DMS153 (cell line): ENCODE measurements at places on chromosomes 3 and 15.

GRCh38 chr15:74835312-74835823, 7.6 kb downstream of the ULK3 start:
- no peak for DNase-seq

- no peak for DNase-seq
Observed at GRCh38 chr3:39415983-39416382, 9.5 kb downstream of the RPSA start.

DNA sequence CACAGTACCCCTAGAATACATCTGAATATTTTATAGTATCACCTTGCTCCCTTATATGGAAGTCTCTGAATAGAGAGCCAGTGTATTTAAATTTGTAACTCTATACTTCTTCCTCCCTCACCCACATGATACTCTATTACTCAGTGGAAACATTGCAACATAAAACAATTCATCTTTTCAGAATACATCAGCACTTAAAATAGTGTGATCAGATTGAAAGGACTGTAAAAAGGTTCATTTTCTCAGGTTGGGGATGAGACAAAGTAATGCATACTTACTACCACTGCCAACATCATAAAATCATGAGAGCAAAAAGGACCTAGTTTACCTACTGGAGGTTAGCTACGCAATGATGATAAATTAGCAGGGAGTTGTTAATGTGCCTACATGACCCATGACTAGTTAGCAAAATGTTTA, 13.8 kb upstream of the THRB start:
- peak; percentile 12 for DNase-seq

GRCh38 chr3:86828751-86829150, 162.2 kb downstream of the VGLL3 start:
- DNase-seq, result no peak

DNA sequence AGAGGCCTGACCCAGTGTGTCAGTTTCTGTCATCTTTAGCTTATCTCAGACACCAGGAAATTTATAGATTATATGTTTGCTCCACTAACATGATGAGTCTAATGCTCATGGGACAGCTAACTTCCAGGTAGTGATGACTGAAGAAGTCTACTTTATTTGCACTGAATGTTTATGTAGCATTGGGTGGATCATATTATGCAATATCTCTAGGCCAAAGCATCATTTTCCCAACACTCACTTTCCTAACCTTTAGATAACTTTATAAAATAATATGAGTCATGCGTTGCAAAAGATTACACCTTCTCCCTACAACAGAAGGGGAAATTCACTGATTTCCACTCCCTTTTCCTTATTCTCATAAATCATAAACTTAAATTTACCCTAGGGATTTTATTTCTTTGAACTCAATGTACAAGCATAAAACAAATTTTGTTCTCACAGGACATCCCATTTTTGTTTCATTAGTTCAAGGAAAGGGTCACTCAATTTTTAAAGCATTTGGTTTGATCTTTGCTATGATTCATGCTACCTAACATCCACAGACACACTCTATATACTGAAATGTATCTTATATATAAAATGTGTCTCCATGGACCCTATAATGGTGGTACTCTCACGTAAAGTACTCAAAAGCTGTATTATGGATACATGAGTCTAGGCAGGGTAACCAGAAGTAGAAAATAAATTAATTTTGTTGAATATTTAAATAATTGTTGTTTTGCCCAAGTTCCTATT, 225.2 kb downstream of the WDR72 start:
- no peak for DNase-seq

DNA sequence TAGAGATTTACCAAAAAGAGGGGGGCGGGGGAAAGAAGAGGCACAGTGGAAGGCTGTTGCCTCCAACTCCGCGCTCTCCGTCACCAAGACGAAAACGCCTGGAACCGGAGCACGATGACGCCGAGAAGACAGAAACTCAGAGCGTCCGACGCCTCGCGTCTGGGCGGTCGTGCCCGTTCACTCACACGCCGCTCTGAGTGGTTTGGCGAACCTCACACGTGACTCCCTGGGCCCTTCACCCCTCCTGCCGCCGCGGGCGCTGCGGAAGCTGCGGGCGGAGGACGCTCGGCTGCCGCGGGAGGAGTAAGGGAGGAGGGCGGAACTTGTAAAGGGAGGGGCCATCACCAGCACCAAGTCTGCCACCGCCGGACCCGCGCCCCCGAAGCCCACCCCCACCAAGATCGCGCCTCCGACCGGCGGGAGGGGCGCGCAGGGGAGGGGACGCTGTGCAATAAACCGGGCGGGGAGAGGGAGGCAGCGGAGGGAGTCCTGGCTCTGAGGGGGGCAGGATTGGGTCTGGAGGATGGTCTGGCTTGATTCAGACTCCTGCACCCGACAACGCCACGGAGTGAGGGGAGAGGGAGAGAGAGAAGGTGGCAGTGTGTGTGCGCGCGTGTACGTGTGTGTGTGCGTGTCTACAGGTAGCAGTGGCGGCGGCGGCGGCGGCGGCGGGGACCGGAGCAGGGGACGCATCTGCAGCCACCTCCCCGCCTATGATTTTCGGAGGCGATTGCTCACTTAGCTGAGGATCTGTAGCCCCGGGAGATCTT, 1.9 kb upstream of the NLGN1 start:
- DNase-seq, result peak; percentile 92

GRCh38 chr3:127547761-127548605, 42.5 kb downstream of the TPRA1 start:
- DNase-seq, result peak; percentile 65

DNA sequence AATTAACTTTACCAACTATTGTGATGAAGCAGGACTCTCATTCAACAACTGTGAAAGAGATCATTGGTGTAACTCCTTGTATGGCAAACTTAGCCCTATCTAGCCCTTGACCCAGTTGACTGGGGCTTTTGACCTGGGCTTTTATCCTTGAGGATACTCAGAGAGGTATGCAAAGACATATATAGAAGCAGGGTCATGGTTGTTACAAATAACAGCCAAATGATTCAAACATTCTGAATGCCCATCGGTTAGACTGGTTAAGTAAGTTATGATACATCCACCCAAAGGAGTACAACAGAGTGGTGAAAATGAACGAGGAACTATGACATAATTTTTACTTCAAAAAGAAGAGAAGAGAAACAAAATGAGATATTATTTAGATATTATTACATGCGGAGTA, 38.2 kb upstream of the ALDH1A3 start:
- DNase-seq, result no peak

DNA sequence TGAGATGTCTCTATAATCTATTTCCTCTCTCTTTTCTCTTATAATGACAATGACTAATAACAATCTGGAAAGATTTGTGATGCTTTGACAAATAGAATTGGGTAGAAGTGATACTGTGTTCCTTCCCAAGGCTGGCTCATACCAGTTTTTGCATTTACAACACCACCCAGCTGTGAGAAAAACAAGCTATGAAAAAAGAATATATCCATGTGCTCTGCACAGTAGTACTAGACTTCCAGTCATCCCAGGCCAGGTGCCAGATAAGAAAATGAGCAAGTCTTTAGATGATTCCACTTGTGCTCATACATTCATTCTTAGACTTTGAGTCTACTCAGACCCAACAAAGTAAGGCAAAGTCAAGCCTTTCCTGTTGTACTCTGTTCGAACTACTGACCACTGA, 350.2 kb upstream of the POU1F1 start:
- no peak for DNase-seq

- no peak for DNase-seq
Observed at GRCh38 chr3:189806171-189806951, 175.2 kb downstream of the TP63 start.

- no peak for DNase-seq
Observed at GRCh38 chr3:72452745-72453144, 395.5 kb downstream of the SHQ1 start.

DNA sequence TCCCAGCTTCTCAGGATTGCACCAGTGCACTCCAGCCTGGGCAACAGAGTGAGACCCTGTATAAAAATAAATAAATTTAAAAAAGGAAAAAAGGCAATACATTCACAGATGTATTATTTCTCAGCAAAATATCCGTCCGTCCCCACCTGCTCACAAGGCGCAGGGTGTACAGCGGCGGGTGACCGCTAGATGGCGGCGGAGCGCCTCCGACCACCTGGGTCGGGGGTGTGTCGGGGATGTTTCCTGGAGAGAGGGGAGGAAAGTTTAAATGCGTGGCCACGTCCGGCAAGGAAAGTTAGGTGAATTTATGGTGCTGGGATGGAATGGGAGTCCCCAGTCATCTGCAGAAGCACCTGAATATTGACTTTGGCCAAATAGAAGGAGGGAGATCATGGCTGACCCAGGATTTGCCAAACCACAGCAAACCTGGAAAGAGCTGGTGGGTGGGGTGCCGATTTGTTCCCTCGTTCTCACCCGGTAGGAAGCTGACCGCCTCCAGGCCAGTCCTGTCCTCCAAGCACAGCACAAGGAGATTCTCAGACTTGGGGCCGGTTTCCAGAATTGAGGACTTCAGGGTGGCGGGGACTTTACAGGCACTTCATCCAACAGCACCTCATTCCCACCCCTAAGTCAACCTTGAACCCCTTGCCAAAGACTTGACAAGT, 88.3 kb downstream of the TMEM266 start:
- no peak for DNase-seq

DNA sequence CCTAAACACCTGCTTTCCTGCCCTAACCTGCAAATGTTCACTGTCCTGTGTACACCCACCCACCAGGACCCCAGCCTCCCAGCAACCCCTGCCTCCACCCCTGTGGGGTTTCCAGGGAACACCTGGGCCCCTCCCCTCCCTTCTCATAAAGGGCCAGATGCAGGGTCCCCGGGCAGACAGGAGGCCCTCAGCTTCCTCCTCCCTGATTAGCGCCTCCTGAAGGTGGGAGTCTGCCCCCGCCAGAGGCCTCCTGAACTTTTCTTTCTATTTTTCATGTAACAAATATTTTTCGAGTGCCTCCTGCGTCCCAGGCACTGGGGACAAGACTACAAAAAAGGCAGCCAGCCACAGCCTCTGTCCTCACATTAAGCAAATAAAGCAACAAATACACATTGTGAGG, 135.4 kb upstream of the LINGO1 start:
- DNase-seq, result no peak

DNA sequence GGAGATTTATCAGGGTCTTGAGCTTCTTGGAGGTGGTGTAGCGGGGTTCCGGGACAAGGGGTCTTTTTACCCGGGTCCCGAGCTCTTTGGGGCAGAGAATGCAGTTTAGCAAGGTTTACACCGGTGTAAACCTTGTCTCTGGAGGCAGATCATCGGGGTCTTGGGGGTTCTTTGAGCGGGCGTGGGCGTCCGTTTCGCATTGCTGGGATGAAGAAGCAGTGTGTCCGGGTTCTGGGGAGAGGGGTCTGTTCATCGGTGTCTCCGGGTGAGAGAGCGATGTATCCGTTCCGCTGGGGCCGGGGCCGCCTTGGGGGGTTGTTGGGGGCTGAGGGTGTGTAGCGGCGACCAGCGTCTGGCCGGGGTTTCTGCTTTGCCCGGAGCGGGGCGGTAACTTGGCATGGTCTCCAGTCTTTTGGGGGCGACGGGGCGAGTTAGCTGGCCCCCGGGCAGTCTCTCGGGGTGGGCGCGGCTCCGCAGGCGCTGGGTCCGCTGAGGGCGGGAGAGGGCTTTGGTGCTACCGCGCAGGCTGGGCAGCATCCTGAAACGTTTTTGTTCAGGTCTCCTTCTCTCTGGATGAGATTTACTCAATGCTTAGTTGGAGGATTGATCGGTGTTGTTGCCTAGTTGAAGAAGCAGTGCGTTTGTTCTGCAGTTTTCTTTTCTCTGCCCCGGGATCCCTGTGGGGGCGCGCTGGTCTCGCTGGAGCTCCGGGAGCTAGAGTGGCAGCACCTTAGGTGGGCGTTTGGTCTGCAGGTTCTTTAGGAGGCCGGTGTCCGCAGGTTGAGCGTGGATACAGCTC, 843 bp downstream of the GLCE start:
- no peak for DNase-seq

GRCh38 chr3:152155246-152156020, 113.3 kb upstream of the MBNL1 start:
- DNase-seq, result no peak

DNA sequence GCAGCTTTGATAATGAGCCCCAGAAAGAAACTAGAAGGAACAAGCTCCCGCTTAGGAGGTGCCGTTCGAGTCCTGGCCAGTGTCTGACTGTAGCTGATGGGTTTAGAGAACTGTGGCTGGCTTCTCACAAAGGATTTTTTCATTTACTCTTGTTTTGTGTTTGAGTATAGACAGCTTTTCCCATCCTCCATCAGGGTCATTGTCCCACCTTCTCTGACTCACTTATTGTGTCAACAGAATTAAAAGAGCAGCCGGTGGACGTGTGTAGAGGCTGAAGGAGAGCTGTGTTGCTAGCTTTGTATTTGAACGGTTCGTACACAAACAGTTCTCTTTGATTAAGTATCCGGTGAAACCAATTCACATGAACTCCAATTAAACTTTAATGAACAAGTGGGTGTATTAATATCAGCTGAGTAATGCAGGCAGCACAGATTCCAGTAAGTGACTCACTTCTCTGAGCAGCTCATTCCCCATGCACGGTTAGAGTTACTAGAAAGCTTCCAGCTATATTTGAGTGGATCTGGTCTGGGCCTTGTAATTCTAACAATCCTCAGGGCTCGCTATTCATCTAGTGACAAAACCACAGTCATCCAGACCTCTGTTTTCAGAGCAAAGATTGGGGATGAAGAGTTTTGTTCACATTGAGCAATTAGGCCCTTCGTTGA, 141.0 kb downstream of the LPP start:
- DNase-seq, result peak; percentile 98

- peak; percentile 48 for DNase-seq
Observed at GRCh38 chr3:184339001-184339400, 1.6 kb downstream of the FAM131A start.

- no peak for DNase-seq
Observed at GRCh38 chr3:46893763-46894162, 16.2 kb downstream of the PTH1R start.

DNA sequence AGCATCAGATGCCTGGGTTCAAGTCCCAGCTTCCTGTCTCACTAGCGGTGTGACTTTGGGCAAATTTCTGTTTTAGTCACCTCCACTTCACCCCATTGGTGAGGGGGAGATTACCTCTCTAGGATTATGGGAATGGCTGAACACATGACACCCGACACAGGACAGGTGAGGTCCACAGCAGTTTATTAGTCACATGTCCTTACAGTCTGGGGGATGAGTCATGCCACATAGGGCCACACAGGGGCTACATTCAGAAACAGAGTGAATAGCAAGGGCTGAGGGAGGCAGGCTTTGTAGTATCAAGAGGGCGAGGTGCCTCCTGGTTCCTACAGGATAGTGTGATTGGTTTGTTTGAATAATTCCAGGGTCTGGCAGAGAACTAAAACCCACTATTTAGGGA, 15.2 kb upstream of the ITGA11 start:
- no peak for DNase-seq

GRCh38 chr15:29014493-29014892, 128.7 kb downstream of the APBA2 start:
- DNase-seq, result no peak

- DNase-seq, result no peak
Observed at GRCh38 chr15:41377978-41378377, 24.3 kb downstream of the NDUFAF1 start.

DNA sequence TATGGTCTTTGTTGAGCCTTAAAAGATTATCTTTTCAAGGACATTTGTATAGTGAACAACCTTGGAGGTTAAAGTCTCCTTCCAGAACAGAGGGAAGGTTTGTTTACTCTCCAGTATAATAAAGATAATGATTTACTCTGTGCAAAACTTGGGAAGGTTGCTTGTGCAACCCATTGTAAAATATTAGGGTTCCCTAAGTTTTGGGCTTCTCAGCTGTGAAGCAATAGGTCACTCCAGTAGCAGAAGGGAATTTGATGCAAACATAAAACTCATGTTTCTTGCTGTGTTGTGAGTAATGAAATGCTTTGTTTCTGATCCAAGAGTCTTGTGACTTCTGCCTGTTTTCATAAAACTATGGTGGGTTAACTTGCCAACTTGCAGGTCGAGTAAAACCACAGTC, 177.5 kb downstream of the SUCNR1 start:
- DNase-seq, result no peak
